SW480 (cell line): ENCODE measurements at places on chromosomes 1 and 21.

DNA sequence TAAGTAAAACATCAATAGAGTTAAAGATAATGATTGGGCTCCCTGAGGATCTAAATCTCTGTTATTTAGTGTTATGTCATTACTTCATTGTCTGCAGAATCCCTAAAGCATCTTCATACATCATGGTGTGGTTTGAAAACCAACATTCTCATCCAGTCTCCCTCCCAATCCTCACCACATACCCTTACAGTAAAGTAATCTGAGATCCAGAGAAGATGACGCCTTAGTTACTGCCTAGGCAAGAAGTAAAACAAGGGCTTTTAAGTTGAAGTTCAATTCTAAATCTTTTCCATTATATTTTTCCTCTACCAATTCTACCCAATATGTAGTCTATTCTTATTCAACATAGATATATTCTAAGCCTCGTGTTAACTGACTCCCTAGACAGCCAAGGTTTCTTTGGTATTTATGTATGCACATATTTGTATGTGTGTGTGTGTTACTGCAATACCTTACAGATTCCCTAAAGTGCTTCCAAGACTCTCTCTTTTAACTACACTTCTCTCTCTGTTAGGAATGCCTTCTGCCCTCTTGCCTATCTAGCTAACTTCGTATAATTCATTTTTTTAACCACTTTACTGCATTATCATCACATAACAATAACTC is 17.3 kb downstream of the DPH5 start:
- no peak for DNase-seq

DNA sequence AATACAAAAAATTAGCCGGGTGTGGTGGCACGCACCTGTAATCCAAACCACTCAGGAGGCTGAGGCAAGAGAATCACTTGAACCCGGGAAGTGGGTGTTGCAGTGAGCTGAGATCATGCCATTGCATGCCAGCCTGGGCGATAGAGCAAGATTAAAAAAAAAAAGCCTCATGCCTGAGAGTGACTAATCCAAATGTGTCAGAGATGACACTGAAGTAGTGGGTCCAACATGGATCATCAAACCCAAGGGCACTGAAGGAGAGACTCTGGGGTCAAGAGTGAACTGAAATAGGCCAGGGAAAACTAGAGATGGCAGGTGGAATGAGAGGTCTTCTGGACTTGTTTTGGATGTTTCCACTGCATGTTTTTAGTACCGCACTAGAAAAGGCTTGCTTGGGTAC is 10.2 kb upstream of the CACHD1 start:
- DNase-seq: no peak

GRCh38 chr1:2145946-2146835 is 48.4 kb downstream of the FAAP20 start:
- no peak for DNase-seq

DNA sequence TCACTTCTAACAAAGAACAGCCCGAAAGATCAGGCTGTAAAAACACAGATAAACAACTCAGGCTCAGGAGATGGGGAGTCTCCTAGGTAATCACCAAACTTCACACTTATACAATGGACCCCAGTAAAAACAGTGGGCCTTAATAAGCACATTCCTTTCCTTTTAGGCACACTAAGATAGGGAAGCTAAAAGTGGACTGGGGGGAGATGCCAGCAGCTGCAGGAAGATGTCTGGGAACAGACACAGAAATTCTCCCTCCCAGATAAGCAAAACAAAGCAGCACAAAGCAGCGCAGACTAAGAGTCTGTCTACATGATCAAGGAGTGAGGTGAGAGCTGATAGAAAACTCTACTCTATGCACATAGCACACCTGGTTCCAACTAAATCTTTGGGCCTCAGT is 29.0 kb upstream of the CTBS start:
- no peak for DNase-seq

DNA sequence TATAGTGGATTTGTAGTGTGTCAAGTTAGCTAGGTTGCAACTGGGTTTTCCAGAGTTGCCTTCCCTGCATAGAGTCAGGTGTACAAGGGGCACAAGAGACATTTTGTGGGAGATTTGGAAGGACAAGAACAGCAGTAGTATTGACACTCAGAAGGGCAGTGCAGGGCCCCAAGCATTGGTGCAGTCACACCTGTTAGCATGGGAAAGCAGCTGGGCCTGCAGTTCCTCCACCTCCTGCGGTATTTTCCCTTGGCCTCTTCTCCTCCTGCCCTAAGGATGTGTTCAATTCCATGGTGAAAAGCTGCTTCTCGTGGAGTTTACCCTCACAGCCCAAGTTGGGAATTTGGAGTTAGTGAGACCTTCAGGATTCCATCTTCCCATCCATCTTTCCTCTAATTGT is 47.1 kb upstream of the TRABD2B start:
- no peak for DNase-seq

DNA sequence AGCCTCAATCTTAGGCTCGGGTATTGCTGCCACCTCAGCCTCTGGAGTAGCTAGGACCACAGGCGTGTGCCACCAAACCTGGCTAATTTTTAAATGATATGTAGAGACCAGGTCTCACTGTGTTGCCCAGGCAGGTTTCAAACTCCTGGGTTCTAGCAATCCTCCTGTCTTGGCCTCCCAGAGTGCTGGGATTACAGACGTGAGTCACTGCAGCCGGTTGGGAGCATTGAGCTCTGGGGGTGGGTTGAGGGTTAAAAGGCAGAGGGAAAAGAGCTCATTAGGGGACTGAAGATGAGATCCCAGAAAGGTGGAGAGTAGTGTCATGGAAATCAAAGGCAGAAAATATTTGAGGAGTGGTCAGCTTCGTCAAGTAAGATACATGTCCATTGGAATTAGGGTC is 7.1 kb downstream of the RAD54L start:
- DNase-seq: no peak

DNA sequence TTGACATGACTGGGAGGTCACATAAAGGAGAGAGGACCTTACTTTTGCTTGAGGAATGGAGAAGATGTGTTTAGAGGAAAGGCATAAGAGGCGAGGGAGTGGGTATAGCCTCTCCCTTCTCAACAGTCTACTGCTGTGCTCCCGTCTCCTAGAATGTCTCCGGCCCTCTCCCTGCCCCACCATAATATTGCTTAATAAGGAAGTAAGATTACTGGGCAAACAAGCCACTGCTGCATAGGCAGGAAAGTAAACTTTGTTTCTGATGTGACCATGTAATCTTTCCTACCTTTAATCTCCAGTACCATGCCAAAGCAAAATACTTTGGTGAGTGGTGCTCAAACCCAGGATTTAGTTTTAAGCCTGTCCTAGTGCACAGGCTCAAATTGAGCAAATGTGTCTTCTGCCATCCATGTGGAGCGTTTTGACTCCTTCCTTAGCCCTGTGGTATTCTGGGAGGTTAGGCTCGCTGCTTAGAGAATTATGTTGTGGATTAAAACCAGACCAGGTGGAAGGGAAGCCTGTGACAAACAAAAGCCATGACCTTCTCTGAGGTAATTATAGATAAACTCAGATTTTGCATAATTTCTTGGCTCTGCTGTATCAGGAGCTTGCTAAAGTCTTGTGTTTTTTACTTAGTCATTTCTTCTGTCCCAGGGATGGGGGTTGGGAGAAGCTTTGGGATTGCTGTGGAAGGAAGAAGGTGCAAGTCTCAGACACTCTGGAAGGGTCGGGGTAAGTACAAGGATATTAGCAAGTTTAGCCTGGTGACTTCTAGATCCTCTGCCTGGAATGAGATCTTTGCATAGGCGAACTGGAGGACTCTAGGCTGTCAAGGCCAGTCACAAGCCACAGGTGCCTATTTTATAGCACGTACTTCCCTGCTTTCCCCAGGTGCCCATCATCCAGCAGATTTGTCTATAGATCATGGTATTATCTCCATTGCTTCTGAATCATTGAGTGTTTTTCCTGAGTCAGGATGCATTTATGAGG is 34.5 kb upstream of the DIPK1A start:
- no peak for DNase-seq

DNA sequence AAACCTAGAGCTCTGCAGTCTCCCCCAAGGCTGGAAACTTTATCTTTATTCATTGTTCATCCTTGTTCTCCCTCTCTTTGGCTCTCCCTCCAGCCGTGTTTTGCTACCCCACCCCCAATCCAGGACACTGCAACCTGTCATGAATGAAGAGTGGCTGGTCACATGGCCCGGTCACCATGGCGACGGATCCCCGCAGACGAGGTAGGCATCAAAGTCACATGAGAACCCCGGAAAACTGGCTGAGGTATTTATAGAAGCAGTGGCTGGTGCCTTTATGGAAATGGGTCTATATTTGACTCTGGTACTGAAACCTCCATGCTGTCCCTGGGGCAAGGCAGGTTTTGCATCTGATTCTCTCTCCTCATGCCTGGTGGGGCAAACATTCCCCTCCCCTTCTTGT is 13.4 kb upstream of the SLC6A17 start:
- DNase-seq: peak; percentile 73

GRCh38 chr21:42386034-42386591 is 9.7 kb downstream of the TMPRSS3 start:
- no peak for DNase-seq

GRCh38 chr1:221230605-221231004 is 351.4 kb downstream of the HLX start:
- DNase-seq: no peak

DNA sequence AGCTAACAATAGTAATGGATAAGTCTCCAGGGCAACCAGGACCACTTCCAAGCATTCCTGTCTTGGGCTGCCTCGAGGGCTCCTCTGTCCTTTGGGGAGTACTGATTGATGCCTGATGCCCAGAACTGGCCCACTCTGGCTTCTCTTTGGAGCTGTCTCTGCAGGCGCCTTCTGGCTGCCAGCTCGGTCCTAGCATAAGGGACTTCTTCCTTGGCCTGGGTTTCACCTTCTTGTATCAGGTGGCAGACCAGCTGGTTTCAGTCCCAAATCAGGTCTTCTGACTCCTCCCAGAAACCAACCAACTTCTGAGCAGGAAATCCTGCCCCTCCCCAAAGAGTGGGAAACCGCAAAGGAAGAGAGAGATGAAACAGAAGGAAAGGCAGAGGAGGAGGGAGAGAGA is 10.6 kb downstream of the G0S2 start:
- no peak for DNase-seq

- DNase-seq: peak; percentile 33
These were observed 635.9 kb downstream of the MATN1 start for GRCh38 chr1:30087465-30087864.

GRCh38 chr1:1307261-1307922 is 338 bp downstream of the ACAP3 start:
- DNase-seq: no peak

DNA sequence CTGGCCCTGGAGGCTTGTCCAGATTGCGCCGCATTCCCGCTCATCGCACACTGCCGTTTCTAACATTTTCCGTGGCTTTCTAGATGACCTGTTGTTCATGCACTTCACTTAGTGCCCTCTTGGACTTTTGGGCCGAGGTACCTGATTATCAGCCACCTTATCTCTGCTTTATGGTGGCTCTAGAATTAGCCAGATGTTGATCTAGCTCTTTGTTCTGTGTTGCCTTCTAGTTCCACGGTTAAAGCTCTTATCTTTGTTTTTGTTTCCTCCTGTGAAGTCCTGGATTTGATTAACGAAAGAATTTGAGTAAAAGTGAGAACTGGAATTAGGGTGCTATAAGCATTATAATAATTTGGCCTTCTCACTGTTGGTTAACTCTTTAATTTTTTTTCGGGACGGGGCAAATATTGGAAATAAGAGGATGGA is 945 bp downstream of the RNPEP start:
- no peak for DNase-seq

DNA sequence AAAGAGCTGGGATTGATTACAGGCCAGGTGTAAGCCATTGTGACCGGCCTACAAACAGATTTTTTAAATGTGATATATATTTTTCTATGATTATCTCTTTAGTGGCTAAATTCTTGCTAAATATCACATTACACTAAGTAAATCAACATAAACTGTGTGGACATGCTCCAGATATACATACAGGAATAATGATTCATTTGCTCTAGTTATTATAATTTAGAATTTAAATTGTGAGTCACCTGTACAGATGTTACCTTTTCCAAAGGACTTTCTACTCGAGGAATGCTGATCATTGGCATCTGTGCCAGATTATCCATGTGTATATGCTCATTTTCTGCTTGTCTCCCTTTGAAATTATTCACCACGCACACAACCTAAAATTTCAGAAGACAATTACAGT is 90.1 kb downstream of the PLPPR5 start:
- DNase-seq: no peak

DNA sequence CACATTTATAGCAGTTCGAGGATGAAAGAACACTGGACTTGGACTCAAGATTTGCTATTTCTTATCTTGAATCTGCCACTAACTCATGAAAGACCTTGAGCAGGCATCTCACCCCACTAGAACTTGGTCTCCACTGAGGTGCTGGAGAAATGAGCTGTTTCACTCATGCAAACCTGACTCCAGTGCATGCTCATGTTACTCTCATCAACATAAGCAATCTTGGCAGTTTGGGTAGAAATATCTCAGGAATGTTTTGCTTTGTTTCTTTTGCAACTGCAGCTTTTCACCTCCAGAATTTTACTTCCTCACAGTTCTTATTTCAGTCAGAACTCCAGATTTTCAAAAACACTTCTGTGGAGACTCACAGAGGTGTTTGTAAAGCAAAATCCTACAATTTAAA is 46.2 kb upstream of the DAB1 start:
- DNase-seq: no peak

- DNase-seq: no peak
These were observed 49.6 kb downstream of the KCNK2 start for GRCh38 chr1:215132156-215132555.

DNA sequence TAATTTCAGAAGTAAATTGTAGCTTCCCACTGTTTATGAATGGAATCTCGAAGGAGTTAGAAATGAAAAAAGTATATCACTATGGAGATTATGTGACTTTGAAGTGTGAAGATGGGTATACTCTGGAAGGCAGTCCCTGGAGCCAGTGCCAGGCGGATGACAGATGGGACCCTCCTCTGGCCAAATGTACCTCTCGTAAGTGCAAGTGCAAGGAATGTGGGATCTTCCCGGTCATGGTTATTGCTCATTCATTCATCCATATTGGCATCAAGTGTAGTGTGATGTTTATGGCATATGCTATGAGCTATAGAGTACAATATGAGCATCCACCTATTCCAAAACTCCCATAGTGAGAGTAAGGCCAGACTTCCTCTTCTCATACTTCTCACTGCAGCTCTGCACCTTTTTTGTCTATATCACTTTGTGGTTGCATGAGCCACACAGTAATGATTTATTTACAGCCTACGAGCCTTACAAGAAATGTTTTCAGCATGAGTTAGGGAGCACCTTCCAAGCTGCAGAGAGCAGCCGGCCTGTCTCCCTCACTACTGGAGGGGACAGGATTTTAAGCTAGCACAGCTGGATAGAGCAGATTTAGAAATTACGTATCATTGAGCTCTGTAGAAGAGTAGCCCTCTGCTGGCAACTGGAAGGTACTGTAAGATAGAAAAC is 24.9 kb upstream of the CR1L start:
- peak; percentile 57 for DNase-seq

DNA sequence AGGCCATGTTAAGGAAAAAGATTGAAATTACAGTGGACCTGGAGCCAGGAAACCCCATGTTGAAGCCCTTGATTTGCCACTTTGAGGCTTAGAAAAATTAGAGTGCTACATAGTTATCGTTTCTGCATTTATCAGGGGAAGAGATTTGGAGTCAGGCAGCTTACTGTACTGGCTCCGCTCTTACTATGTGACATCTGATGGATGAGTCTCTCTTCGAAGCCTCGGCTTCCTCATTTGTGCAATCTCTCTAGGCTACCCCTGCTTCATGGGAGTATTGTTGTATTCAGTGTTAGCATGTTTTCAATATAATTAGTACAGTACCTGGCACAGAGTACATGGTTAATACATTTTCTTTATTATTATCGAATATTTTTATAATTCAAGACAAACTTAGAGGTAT is 480.4 kb upstream of the USP24 start:
- no peak for DNase-seq
